ENCODE measurements at places on chromosomes 16 and 17. TPM values are rescaled to one million over a fixed set of nuclear protein-coding genes. Genes with fewer than 3 reads are reported as not detected.

Gene KCNG4
- not detected for polyA plus RNA-seq

Gene ARL17A
- 10.8 TPM for polyA plus RNA-seq

Gene TPSD1
- polyA plus RNA-seq: not detected

Gene GNGT2
- 6.9 TPM for polyA plus RNA-seq

Gene G6PC1
- not detected for polyA plus RNA-seq

Gene SLC47A1
- polyA plus RNA-seq: not detected

Gene PPP1R1B
- polyA plus RNA-seq: not detected

Gene PGAP6
- 40.5 TPM for polyA plus RNA-seq

Gene CLDN6
- polyA plus RNA-seq: not detected

Measured in CD4-positive, alpha-beta memory T cell (primary cell).